ENCODE measurements at places on chromosomes 2 and 18. TPM values are rescaled to one million over a fixed set of nuclear protein-coding genes. Genes with fewer than 3 reads are reported as not detected.

YES1 gene
- total RNA-seq, result 50.4 TPM

CNRIP1 gene
- total RNA-seq, result 39.7 TPM

WDR12 gene
- total RNA-seq, result 7.7 TPM

GPR35 gene
- 3.4 TPM for total RNA-seq

TFCP2L1 gene
- 3.4 TPM for total RNA-seq

FLACC1 gene
- 4.2 TPM for total RNA-seq

SERPINB10 gene
- not detected for total RNA-seq

GALR1 gene
- 0.28 TPM for total RNA-seq

DTNA gene
- total RNA-seq, result 41.0 TPM

RAB12 gene
- total RNA-seq, result 40.1 TPM
